ENCODE measurements at places on chromosomes 2 and 18.

DNA sequence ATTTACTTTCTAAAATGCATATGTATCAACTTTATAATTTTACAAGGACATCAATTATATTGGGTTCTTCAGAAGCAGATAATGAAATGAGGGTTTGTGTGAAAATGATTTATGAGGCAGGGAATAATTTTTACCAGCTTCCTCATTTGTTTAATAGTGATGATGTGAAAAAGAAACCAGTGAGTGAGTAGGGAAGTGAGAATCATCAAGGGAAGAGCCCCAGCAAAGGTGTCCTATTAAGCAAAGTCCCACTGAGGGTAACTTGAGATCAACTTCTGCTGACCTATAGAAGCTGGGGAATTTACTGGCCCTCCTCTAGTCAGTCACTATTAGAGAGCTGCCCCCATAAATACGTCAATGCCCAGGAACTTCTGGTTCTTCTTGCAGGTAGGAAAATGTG, 266.8 kb upstream of the LYPD1 start:
- H3K27ac ChIP-seq = no peak overlapping the region
- no peak for DNase-seq
- no peaks in the 10 kb centered on the region for H3K36me3 ChIP-seq
- no peaks in the 10 kb centered on the region for H3K27me3 ChIP-seq

DNA sequence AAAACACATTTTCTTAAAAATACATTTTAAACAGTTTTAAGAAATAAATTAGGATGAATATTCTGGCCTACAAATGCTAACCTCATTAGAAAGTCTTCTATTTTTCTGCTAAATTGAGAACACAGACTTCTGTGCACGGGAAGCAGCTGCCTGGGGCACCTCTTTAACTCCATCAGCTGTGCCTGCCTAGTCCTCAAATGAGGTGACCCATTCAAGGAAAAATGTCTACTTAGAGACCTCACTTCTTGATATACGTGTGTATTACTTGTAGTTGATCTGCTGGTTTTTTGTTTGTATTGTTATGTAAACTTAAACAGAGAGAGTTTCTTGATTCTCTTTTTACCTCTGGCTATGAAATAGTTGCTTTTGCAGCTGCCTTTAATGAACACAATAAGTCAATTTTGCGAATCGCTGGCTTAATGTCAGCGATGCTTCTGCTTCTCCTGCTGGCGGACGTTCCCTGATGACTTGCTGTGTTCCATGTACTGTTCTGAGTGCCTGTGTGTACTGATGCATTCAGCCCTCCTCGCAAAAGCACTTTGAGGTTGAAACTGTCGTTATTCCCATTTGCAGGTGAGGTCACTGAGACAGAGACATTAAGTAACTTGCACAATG, 88.7 kb upstream of the TXNDC2 start:
- H3K36me3 ChIP-seq = peaks cover 9% of the 10 kb centered on the region
- peak; percentile 37 for DNase-seq
- no peak overlapping the region for H3K4me3 ChIP-seq
- H3K27me3 ChIP-seq = no peaks in the 10 kb centered on the region
- no peak overlapping the region for H3K27ac ChIP-seq

GRCh38 chr2:147137711-147138110, 707.1 kb upstream of the ACVR2A start:
- no peaks in the 10 kb centered on the region for H3K27me3 ChIP-seq
- H3K36me3 ChIP-seq = no peaks in the 10 kb centered on the region

GRCh38 chr18:45588376-45589355, 26.6 kb upstream of the SLC14A2 start:
- H3K27me3 ChIP-seq = no peaks in the 10 kb centered on the region
- peaks cover 11% of the 10 kb centered on the region for H3K4me1 ChIP-seq
- peak overlapping the region; percentile 20 for H3K27ac ChIP-seq
- no peak overlapping the region for H3K4me3 ChIP-seq

- DNase-seq = no peak
- H3K4me3 ChIP-seq = peak overlapping the region; percentile 70
- H3K27me3 ChIP-seq = no peaks in the 10 kb centered on the region
- H3K4me1 ChIP-seq = no peaks in the 10 kb centered on the region
- peak overlapping the region; percentile 92 for H3K27ac ChIP-seq
Measured at GRCh38 chr18:31943878-31944816, 1.2 kb upstream of the TRAPPC8 start.

GRCh38 chr2:236949089-236949905, 136.4 kb upstream of the COPS8 start:
- H3K27me3 ChIP-seq = no peaks in the 10 kb centered on the region
- H3K4me3 ChIP-seq = no peak overlapping the region
- DNase-seq = no peak
- H3K36me3 ChIP-seq = no peaks in the 10 kb centered on the region
- H3K27ac ChIP-seq = no peak overlapping the region

- H3K4me1 ChIP-seq = no peaks in the 10 kb centered on the region
- no peak overlapping the region for H3K4me3 ChIP-seq
- H3K27ac ChIP-seq = no peak overlapping the region
- H3K27me3 ChIP-seq = no peaks in the 10 kb centered on the region
- no peaks in the 10 kb centered on the region for H3K36me3 ChIP-seq
- DNase-seq = no peak
Measured at GRCh38 chr2:143030127-143030526, 99.1 kb upstream of the ARHGAP15 start.
